GM20000 (cell line): ENCODE measurements at places on chromosomes 3 and 15.

- DNase-seq: no peak
These were observed 194.5 kb downstream of the LRTM1 start for GRCh38 chr3:54733106-54734006.

GRCh38 chr15:64004056-64004455 lies 42.2 kb downstream of the DAPK2 start:
- no peak for DNase-seq

- peak; percentile 18 for DNase-seq
These were observed 668 bp downstream of the MFGE8 start for GRCh38 chr15:88912500-88912921.

DNA sequence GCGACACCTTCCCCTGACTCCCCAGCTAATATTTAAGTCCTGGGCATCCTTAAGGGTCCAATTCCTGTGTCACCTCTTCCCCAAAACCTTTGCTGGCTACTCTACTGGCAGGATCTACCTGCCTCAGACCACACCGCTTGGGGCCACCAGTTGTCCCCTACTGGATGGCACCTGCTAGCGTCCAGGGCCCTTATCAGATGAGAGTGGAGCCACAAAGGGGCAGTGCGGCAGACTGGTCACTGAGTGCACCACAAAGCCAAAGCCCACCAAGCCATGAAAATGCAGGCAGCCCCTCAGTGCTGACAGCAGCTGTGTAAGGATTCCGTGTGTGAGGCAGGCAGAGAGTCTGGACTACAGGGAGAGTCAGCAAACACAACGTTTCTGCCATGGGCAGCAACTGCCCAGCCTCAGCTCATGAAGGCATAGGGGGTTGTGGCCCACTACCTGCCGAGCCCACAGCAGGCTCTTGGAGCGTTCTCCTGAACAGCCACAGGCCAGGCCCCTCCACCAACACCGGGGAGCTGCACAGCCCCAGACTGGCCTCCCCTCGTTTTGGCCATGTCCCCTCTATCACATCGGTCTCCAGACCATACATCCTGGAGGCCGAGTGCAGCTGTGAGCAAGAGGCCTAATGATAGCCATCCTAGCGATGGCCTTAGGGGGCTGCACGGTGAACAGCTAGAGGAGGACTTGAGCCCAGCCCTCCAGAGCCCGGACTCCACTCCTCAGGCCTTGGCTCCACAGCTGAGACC lies 32.3 kb downstream of the ALDH1L1 start:
- DNase-seq: no peak

DNA sequence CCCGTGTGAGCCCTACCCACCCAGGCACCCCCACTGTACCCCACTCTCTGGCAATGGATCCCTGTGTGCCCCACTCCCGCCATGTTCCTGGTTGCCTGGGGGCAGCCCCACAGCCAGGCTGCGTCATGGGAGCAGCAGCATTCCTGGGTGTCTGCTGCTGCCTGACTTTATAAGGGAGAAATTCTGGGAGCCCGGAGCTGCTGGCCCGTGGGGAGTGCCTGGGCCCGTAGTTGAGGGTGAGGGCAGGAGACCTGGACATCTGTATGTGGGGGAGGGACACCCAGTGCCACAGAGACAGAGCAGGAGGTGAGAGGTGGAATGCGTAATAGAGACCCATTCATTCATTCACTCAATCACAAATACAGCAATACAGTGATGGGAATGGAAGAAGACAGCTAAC lies 15.1 kb downstream of the CSPG4 start:
- no peak for DNase-seq

GRCh38 chr3:56468184-56469106 lies at the start of gene ERC2:
ERC2 (minus strand) TSS chr3:56468467.
- DNase-seq: no peak

GRCh38 chr3:20232906-20233780 lies 47.1 kb upstream of the SGO1 start:
- no peak for DNase-seq

- no peak for DNase-seq
These were observed 8.1 kb downstream of the ABTB1 start for GRCh38 chr3:127680798-127681221.

DNA sequence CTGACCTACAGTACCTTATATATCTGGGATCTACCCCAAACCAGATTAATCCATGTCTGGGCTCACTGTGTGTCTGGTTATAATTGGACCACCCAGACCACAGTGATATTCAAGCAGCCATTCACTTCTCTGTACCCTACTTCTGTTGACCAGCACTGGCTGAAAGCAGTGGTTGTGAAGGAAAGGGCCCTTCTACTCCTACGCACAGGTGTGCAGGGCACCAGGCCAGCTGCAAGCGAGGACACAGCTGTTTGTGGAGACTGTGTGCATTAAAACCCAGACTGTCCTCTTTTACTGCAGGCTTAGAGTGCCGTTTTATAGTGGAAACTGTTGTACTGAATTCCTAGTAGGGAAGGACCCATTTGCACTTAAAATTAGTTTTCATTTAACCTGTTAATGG lies 29.5 kb downstream of the CTDSPL start:
- DNase-seq: no peak

GRCh38 chr3:193686665-193687483 lies 93.9 kb downstream of the OPA1 start:
- no peak for DNase-seq

DNA sequence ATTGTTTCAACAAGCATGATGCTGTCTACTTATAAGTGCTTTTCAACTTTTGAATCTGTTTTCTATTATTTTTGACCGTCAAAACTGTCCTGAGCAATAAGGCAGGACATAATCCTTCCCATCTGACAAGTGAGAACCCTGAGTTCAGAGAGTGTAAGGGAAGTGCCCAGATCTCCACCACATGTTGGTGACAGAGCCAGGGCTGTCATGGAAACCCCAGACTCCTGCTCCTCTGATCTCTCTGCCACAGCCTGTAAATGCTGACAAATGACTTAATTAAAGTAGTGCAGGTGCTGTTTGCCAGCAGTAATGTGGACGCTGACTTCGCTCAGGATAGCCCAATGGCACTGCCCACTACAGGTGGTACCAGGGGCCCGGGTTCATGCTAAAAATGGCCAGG lies 40.3 kb downstream of the SPSB4 start:
- DNase-seq: no peak

GRCh38 chr3:74302281-74302680 lies 312.2 kb downstream of the CNTN3 start:
- DNase-seq: no peak

- no peak for DNase-seq
These were observed 67.7 kb downstream of the LDHAL6B start for GRCh38 chr15:59274126-59274970.

- DNase-seq: no peak
These were observed 185.6 kb downstream of the APBA2 start for GRCh38 chr15:29071232-29071881.

DNA sequence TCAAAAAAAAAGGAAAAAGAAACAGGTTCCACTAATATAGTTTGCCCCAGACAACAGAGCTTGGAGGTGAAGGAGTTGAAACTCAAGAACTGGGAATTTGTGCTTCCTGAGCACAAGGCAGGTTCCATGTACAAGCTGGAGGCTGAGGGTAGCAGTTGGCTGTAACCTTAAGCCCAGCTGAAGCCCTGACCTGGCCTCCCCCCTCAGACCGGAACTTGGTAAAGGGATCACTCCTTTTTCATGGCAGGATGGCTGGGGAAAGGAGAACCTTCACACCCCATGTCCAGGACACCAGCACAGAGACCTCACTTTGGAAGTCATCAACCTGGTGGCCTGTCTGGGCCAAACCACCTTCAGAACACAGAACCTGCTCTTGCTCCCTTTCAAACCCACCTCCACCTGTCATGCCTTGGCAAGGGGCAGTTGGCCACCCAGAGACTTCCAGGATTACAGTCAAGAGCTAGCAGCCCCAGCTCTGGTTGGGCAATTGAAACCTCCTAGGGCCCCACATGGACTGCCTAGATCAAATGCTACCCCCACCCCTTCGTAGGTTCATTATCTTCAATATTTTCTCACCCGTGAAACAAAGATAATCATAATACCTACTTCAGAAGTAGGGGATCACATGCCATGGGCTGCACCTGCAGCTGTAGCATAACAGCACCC lies 3.5 kb downstream of the RPL29 start:
- no peak for DNase-seq

GRCh38 chr3:8482263-8482662 lies 19.4 kb upstream of the LMCD1 start:
- DNase-seq: no peak

DNA sequence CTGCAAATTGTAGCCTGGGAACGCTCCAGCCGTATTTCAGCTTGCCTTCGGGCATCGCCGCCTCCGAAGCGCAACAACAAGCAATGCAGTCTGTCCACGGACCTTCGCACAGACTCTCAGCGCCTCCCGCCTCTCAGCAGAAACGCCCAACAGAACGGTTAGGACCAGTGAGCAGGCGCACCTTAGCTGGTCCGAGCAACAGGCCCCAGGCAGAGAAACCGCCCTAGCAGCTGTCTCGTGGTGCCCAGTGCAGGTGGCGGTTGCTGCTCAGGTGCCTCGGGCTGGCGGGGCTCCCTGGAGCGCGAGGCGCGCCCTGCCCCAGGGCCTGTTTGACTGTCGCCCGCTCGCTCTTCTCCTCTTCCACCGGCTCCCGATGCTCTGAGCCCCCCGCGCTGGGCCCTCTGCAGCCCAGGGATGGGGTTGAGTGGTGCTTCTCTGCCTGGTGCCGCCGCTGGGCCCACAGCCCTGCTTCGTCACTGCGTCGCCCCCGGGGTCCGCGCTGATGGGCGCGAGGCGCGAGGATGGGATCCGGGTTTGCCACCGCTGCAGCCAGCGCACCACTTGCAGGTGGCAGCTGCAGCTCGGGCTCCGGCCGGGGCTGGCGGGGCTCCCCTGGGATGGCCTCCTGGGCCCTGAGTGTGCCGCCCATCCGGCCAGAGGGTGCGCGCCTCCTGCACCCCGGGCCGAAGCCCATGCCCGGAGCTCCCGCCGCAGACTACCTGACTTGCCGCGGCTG lies 268.4 kb upstream of the FRG2C start:
- DNase-seq: no peak

DNA sequence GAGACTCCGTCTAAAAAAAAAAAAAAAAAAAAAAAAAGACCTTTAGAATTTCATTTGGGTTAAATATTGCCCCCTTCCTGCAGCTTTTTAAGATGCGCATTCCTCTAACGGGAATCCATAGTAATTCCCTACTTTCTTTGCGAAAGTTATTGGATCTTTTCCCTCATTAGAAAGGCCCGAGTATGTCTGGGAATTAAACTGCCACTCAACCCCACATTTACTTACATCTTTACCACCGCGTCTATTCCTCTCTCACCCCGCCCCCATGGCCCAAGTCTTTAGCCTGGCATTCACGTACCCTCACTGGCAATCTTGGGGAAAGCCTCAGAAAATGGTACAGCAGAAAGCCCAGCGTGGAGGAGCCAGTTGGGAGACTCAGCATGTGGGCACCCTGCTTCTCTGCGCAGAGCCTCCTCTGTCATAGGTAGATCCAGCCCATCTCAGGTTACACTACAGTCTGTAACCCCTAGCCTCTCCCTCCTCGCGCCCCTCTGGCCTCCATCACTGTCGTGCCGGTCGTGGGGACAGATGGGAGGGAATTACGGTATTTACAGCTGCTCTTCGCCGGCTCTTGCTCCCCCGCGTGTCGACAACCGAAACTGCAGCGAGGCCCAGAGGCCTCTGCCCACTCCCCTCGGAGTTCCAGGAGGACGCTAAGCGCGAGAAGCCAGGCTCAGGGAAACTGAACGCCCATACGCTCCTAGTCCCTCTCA lies 6.4 kb upstream of the ANKDD1A start:
- peak; percentile 88 for DNase-seq

GRCh38 chr15:67192185-67192820 lies 62.2 kb downstream of the AAGAB start:
- DNase-seq: peak; percentile 4

DNA sequence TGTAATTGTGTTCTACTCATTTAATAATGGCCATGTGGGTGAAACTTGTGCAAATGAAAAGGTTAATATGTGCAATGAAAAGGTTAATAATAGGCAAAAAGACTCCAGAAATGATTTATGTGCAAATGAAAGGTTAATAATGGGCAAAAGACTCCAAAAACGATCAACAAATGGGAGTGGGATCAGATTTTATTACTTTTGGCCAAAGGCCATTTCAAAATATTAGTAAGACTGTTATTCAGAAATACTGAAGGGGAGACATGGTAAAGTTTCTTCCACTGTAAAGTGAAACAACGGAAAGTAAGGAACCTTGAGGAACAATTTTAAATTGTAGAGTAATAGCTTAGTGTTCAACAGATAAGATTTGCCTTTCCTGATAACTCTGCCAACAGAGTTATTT lies 40.7 kb downstream of the STARD9 start:
- no peak for DNase-seq

DNA sequence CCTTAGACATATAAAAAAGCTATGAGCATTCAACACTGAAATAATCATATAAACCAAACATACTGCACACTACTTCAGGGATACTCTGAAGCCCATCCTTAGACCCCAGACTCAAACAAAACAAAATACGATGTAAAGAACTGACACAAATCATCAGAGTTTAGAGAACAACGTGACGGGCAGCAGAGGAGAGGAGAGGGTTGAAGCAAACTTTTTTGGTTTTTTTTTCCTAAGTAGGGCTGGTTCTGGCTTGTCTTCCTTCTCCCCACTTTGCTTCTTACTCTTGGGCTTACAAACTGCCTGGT lies 34.7 kb downstream of the GAP43 start:
- DNase-seq: no peak

- DNase-seq: no peak
These were observed 75.3 kb downstream of the P2RY1 start for GRCh38 chr3:152910211-152910610.

- DNase-seq: no peak
These were observed 198.3 kb downstream of the OPA1 start for GRCh38 chr3:193791041-193792032.

- DNase-seq: no peak
These were observed 10.3 kb upstream of the STAB1 start for GRCh38 chr3:52484680-52485461.

GRCh38 chr3:194494951-194495374 lies 8.2 kb upstream of the ATP13A3 start:
- no peak for DNase-seq

DNA sequence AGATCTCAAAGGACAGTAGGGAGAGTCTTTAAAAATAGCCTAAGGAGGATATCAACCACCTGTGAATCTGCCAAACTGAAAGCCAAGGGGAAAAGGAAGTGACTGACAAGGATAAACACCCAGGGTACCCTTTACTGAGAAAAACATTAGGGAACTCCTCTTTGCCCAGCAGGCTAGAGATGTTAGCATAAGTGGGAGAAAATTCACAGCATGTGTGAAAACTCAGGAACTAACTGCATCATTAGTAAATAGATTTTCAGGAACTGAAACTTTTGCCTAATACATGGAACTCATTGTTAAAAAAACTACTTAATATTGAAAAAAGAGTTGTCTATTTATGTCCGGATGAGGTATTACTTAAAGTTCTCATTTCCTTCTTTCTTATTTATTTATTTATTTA lies 375.5 kb downstream of the NTRK3 start:
- no peak for DNase-seq

- no peak for DNase-seq
These were observed 17.5 kb upstream of the HHATL start for GRCh38 chr3:42720126-42720525.

GRCh38 chr15:91469632-91470567 lies 369.8 kb downstream of the SV2B start:
- no peak for DNase-seq

- no peak for DNase-seq
These were observed 36.9 kb upstream of the GOLGB1 start for GRCh38 chr3:121786485-121786884.
